Esophagus mucosa (tissue), 1 donor: ENCODE measurements at places on chromosomes 13 and 19. TPM values are rescaled to one million over a fixed set of nuclear protein-coding genes. Genes with fewer than 3 reads are reported as not detected.

The CEACAM1 gene
- total RNA-seq, result 97.8 TPM

The IFNL1 gene
- not detected for total RNA-seq

The TMEM59L gene
- 0.28 TPM for total RNA-seq

The RNF113B gene
- total RNA-seq, result not detected

The NLRP12 gene
- total RNA-seq, result 0.12 TPM

The ETHE1 gene
- total RNA-seq, result 81.9 TPM

The KIR2DL3 gene
- not detected for total RNA-seq

DNA sequence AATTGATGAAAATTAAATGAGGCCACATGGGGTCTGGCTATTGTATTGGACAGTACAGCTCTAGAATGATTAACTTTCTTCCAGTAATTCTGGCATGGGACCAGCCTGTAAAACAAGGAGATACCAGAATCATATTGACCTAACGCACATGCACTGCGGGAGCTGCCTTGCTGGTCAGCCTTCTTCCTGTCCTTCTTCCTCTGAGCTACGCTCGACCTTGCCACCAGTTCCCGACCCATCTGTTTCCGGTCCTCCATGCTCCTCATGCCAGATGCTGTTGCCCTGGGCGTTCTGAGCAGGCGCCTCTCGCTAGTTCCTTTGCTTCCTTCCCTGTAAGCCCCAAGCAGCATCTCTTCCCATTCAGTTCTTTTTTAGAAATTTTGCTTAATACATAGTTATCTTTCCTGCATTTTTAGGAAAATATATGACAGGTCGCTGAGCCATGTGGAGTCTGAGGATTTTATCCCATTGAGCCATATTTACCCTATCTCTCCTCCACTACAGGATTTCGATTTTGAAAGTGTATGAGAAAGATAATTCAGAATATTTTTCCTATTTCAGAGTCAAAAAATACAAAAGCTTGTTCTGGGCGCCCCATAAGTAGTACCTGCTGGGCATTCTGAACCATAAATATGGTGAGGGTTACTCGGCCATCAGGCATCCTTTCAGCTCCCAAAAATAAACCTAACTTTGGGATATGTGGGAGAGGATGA is 38.6 kb downstream of the TNFRSF19 start:
- no peak for ATAC-seq

- ATAC-seq, result no peak
Observed at GRCh38 chr19:50383001-50383851, 921 bp upstream of the POLD1 start.

DNA sequence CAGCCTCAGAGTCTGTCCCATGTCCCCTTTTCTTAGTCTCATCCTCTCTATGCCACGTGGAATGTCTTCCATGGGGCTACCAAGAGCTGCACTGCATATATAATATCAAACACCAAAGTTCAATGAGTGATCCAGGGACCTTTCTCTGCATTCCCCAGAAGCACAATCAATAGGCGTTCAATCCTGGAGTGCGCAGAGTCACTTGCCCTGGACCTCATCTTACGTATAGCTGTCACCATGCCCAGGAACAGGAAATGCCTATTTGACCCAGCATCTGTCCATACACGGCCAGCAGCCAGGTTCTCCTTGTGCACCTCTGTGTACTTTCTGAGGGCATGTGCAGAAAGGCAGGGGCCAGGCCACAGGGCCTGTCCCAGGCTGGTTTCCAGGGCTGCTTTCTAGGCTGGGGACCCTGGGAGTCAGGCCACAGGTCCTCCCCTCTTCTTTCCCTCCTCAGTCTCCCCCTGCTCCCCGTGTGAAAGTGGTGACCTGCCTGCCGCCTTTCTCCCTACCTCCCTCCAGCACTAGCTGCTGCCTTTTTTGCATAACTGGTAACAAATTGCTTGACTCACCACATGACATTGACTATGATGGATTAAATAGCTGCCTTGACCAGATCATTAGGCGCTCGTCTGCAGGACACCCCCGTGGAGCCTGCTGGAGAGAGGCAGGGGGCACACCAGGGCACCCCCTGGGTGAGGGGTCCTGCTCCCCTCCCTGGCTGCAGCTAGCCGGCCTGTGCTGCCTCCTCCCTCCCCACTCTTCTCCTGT is 222.0 kb downstream of the ZNF536 start:
- no peak for ATAC-seq

- ATAC-seq, result peak; percentile 72
Observed at GRCh38 chr19:40466219-40466984, 399 bp upstream of the SPTBN4 start.

DNA sequence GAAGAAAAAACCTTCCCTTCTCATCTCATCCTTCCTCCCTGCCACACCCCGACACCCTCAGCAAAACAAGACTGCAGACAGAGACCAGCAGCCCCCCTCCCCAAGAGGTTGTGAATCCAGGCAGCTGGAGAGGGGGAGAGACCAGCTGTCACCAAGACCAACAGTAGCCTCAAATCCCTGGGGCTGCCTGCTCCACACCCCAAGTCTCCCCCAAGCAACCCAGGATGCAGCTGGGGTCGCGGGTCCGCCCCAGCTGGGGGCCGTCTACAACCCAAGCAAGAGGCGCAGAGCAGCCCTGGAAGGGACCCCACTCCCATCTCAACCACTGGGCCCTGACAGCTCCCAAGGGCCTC is 7.1 kb downstream of the KLF16 start:
- no peak for ATAC-seq

- peak; percentile 85 for ATAC-seq
Observed at GRCh38 chr19:9881720-9882119, 46.6 kb downstream of the PIN1 start.

DNA sequence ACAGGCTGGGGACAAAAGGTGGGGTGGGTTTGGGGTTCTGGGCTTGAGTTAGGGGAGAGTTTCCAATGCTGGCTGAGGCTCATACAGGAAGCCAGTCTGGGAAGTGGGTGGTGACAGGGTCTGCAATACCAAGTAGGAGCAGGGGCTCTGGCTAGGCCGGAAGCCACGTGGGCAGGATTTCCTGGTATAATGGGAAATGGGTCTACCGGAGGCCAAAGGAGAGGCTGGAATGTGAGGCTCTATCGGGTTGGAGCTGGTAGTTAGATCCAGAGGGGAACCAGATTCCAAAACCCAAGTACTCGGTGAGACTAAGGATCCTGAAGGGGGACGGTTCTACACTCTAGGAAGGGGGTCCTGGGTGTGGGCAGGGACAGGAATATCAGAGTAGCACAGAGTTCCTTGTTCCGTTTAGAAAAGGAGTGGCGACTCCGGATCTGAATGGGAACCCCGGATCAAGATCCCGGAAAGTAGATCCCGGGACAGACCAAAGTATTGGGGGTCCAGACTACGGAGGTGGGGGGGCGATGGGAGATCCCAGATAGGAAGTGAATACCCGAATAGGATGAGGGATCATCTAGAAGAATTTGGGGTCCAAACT is 802 bp downstream of the CDC37 start:
- no peak for ATAC-seq

DNA sequence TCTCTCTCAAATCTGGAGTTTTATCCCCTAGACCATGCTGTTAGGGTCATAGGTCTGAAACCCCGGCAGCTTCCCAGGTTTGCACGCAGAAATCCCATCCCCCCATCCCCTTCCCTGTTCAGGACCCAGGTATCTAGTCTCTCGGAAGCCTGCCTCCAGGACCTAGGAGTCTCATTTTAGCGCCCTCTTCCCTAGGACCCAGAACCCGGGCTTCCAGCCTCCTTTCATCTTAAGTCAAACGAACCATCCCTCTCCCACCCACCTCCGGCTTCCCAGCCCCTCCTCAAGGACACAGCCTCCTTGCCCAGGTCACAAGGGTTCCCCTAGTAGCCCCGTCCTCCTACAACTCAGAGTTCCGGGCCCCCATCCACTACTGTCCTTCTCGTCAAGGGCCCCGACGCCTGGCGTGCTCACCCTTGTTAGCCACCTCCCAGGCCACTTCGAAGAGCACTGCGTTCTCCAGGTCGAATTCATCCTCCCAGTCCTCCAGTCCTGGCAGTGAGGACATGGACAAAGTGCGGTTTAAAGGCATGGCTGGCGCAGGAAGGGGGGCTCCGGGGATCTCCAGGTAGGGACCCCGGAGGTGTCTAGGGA is 431 bp downstream of the GYS1 start:
- ATAC-seq, result peak; percentile 1

- peak; percentile 76 for ATAC-seq
Observed at GRCh38 chr19:46009530-46010510, 13.0 kb downstream of the PGLYRP1 start.

- ATAC-seq, result no peak
Observed at GRCh38 chr13:113171250-113172125, 13.0 kb downstream of the PROZ start.
